Endodermal cell (in vitro differentiated cells): ENCODE measurements at places on chromosomes 2 and 18. TPM values are rescaled to one million over a fixed set of nuclear protein-coding genes. Genes with fewer than 3 reads are reported as not detected.

NT5DC4 gene
- not detected in 2 replicates for total RNA-seq

- no peak overlapping the region for H3K4me3 ChIP-seq
- H3K27me3 ChIP-seq: no peaks in the 10 kb centered on the region
- H3K4me1 ChIP-seq: no peaks in the 10 kb centered on the region
- no peak overlapping the region for H3K27ac ChIP-seq
These were observed 63.3 kb downstream of the DTNA start for GRCh38 chr18:34773378-34773777.

GRCh38 chr2:15389895-15390294 lies 171.2 kb downstream of the NBAS start:
- H3K36me3 ChIP-seq: no peaks in the 10 kb centered on the region
- H3K27me3 ChIP-seq: no peaks in the 10 kb centered on the region
- H3K27ac ChIP-seq: no peak overlapping the region
- H3K4me3 ChIP-seq: no peak overlapping the region

ALPI gene
- total RNA-seq: not detected in 3 replicates

DNA sequence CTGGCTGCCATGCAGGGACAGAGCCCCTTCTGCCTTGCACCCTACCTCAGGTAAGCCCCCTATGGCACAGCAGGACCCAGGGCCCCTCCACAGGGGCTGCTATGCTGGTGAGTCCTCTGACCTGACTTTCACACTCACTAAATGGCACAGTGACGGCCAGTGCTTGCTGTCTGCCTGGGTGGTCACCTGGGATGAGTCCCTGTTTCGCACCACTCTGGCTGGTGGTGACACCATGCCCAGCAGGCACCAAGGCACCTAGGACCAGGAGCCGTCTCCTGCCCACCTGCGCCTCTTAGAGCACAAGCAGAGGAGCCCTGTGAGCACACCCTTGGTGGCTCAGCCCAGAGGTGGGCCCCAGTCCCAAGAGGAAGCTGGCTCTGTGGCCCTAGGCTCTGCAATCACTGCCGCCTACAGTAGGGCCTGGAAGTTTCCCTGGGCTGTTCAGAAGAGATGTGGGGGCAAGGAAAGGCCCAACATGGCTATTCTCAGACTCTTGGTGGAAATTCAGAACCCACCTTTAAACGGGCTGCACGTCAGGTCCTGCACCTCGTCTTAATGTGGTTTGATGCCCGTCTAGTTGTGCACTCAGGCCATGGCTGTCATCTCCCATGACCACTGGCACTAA lies 96.0 kb downstream of the PLB1 start:
- H3K36me3 ChIP-seq: no peaks in the 10 kb centered on the region
- H3K4me1 ChIP-seq: no peaks in the 10 kb centered on the region
- no peaks in the 10 kb centered on the region for H3K27me3 ChIP-seq
- DNase-seq: no peak
- no peak overlapping the region for H3K27ac ChIP-seq
